ENCODE measurements at places on chromosomes 11 and 22.

GRCh38 chr11:66852466-66853241, 4.2 kb upstream of the LRFN4 start:
- DNase-seq = no peak

- DNase-seq = peak; percentile 29
These were observed 638 bp downstream of the NRGN start for GRCh38 chr11:124740277-124740882.

- DNase-seq = no peak
These were observed 29.9 kb downstream of the GDPD5 start for GRCh38 chr11:75495749-75496304.

GRCh38 chr22:25448435-25449051, 115.9 kb upstream of the GRK3 start:
- DNase-seq = no peak

- DNase-seq = no peak
These were observed 4.5 kb downstream of the TTC9C start for GRCh38 chr11:62732830-62733229.

GRCh38 chr11:1947592-1948237, 583 bp downstream of the MRPL23 start:
- no peak for DNase-seq

GRCh38 chr22:22820626-22821025, 67.0 kb upstream of the IGLL5 start:
- peak; percentile 18 for DNase-seq

GRCh38 chr11:24509114-24509513, 12.3 kb downstream of the LUZP2 start:
- DNase-seq = no peak

DNA sequence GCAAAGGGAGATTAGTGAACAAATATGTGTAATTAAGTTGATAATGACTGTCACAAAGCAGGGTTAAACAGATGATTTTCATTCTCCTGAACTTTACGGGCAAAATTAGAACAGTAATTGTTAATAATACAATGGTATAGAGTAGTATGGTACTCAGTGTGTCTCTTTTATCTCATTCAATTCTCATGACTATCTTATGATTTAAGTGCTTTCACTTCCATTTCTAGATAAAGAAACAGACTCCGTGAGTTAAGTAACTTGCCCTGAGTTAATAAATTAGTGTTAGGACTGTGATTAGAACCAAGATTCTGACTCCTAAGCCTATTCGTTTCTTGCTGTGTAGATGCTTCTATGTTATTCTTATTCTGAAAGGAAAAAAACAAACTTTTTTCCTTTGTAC, 22.0 kb downstream of the PIH1D2 start:
- no peak for DNase-seq

DNA sequence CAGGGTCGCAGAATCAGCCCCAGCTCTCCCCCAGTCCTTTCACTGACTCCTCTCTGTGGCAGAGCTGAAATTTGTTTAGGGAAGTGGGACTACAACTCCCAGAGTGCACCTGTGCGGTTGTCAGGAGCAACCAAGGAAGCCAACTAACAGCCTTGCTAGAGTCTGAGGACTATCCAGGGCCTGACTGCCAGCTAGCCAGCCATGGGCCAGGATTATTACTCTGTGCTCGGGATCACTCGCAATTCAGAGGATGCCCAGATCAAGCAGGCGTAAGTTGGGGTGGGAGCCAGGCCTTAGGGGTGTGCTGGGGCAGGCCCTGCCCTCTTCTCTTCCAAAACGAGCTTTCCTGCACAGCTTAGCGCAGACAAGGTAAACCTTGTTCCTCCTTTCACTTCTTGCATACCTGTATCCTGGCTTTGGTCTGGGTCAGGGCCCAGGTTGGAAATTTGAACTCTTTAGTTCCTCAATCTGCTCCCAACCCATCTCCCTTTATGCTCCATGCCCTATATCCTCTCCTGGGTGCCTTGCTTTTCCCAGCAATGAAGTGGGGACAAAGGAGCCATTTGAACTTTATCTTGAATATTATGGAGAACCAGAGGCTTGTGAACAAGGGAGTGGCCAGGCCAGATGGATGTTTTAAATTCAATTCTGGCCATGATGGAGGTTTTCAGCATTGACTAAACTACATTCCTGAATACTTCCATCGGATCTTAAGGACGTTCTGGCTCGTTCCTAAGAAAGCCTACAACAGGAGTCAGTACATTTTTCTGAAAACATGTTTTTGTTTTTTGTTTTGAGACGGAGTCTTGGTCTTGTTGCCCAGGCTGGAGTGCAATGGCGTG, at the start of gene DNAJB13:
Gene DNAJB13, plus strand, starts transcription at position 158 of the 842 bp plus-strand sequence. Its CDS starts 44 bp downstream, at position 202.
- DNase-seq = no peak

DNA sequence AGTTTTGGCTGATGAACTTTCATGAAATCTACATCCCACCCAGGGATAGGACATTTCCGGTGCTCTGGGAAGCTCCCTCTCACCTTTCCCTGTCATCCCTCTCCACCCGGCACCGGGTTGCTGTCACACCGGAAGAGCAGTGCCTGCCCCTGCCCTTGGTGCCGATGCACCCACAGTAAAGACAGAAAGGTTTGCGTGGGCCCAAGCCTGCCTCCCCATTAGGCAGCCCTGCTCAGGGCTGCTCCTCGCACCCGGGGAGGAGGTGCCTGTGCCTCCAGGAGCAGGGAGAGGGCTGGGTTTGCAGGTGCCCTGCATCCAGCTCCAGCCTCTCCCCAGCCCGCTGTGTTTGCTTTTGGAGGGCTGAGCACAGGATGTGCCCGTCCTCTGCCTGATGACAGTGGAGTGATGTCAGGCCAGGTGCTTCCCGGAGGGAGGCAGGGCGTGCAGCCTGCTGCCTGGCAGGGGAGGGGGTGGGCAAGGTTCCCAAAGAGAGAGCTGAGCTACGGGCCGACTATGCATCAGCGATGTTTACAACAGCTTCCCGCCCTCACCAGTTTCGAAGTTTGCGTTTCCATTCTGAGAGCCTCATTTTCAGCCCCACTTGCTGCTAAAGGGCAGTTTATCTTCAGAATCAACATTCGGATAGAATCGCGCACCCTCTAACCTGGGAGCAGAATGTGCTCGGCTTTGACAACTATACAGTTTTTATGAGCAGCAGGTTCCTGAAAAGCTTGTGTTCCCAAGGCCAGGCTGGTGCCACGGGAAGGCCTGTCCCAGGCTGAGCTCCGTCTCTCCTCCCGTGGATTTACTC, 83.2 kb upstream of the CLDN5 start:
- no peak for DNase-seq

DNA sequence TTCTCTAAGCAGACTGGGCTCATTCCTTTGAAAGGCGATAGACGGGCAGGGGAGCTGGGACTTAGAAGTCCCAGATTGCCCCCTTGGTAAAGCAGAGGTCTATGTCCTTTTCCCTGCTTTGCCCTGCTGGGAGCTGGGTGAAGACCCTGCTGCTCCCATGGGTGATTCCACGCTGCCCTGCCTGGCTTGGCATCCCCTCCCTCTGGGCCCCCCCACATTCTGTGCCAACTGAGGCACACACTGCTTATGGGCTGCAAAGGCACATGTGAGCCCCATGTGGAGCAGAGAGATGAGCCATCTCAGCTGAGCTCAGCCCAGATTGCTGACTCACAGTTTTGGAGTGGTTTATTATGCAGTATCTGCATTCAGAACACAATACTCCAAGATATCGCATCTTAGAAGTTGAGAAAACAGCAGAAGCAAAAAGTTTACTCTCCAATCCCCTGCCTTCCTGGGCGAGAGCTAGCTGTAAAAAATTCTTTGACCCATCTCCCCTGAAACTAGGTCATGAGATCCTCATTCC, 127.2 kb downstream of the ST3GAL4 start:
- no peak for DNase-seq

DNA sequence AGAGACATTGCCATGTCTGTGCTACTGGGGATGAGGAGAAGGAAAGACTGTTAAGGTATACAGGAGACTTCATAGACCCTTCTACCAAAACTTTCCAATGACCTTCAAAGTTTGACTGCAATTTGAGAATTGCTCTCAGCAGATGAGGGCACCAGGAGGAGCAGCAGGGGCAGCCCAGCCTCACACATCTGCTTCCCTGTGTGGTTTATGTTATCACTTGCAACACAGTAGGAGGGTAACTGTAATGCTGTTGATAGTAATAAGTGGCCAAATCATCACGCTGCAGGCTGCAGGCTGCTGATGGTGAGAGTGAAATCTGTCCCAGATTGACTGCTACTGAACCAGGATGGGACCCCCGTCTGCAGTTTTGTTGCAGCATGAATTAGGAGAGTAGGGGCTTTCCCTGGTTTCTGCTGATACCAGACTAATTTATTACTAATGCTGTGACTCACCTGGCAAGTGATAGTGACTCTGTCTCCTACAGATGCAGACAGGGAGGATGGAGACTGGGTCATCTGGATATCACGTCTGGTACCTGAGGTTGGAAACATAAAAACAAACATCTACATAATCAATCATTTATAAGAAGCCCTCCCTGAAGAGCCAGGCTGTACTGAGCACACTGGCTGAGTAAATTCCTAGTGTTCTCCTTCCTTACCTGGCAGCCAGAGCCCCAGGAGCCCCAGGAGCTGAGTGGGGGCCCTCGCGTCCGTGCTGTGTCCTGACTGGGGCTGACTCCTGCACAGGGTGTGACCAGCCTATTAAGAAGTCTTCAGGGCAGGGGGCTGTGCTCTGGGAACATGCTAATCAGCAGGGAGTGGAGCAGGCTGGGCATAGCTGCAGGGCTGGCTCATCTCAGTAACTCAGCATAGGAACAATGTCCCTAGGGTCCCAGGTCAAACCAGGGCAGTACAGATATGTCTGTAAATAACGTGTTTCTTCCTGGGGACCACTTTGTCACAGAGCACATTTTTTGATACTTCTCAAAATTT, 74.4 kb downstream of the GAB4 start:
- DNase-seq = no peak

DNA sequence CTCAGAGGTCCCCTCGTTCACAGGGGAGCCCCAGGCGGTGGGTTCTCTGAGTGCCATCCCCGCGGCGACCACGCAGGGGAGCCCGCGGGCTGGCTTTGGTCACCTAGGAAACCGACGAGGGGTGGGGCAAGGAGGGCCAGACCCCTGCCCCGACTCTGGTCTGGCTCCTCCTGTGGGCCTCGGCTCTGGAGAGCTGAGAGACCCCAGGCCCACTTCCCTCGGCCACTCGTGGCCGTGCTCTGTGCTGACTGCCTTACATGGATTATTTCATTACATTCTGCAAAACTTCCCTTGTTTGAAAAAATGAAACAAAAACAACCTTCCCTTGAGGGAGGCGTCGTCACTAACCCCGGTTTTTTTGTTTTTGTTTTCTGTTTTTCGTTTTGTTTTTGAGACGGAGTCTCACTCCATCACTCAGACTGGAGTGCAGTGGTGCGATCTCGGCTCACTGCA, 15.1 kb upstream of the CYTH4 start:
- peak; percentile 60 for DNase-seq

- no peak for DNase-seq
These were observed 10.0 kb downstream of the SHANK2 start for GRCh38 chr11:71242391-71242790.

DNA sequence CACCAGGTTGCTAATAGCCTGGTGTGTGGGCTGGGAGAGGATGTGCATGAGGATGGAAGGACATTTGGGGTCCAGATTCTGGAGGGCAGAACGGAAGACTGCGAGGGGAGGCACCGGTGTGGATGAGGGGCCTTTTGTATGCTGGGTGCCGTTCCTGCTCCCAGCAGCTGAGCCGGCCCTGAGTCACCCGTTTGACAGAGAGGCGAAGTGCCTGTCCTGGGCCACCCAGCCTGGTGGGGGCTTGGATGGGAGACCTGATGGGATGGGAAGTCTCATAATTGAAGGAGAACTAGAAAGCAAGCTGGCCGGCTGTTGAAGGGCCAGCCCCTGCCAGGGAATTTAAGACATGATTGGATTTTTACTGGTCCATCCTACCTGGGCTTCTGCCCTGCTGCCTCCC, 10.8 kb downstream of the CACNA1I start:
- DNase-seq = no peak

DNA sequence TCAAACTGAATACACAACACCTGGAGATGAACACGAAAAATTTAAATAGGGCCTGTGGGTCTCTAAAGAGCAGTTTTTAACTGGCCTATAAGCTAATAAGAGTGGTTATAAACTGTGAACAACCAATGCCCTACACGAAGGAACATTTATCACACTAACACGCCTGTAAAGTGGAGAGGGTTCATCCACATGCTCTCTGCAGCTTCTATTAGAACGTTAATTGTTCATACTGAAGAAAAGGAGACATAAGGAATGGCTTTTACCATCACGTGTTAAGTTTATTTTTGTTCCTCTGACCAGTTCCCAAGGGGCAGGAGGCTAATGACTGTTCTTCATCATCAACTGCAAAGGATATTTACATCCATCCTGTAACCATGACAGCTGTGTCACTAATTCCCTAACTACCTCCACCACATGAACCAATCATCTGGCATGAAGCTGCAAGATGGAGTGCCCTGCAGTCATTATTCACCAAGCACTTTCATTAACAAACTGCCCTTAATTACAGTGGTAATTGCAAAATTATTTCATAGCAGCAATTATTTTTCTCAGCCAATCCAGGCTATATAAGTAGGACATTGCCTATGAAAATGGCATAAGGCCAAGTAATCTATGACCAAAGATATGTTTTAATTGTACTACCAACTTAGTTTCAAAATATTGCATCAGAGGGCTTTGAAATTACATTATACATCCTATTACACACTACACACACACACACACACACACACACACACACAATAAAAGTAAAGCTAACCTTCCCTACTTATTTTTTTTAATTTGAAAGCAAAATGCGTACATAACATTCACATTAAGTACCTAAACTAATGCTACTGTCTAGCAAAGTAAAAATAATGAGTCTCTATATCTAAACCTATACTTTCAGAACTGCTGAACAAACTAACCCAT, 186.7 kb downstream of the CADM1 start:
- DNase-seq = no peak

DNA sequence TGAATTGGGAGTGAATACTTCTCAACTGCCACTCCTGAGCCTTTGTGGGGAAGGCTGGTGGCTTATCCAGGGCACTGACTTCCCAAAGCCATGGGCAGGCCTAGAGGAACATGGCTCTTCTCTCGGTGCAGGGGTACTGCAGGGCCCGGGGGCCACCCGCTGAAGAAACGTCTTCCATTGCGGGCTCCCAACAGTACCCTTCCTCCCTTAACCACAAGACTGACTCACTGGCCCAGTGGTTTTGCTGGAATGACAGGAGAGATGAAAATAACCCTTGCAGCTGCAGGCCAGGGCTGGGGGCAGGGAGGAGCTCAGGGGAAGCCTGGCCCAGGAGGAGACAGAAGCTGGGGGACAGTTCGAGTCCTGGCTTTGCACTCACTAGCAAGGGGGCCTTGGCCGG, 13.5 kb downstream of the TXN2 start:
- no peak for DNase-seq

DNA sequence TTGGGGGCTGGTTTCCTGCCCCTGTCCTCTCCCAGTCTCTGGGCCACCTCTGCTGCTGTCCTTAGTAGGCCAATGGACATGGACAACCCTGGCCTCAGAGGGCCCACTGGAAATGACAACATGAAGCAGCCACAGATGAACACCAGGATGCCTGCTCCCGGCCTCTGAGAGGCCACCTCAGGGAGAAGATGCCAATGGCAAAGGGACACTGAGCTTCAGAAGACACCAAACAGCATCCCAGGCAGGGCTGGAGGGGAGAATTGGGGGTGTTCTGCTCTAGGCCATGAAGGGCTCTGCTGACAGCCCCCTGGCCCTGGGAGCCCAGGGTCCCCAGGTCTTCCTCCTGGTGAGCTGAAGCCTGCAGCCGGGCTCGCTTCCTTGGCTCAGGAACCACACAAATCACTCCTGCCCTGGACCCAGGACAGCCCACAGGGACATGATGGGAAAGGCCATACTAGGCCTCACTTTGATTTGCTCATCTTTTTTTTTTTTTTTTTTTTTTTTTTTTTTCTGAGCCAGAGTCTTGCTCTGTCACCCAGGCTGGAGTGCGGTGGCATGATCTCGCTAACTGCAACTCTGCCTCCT, 45.3 kb downstream of the TPBGL start:
- DNase-seq = no peak
